ENCODE measurements at places on chromosomes 1 and 21. TPM values are rescaled to one million over a fixed set of nuclear protein-coding genes. Genes with fewer than 3 reads are reported as not detected.

DNA sequence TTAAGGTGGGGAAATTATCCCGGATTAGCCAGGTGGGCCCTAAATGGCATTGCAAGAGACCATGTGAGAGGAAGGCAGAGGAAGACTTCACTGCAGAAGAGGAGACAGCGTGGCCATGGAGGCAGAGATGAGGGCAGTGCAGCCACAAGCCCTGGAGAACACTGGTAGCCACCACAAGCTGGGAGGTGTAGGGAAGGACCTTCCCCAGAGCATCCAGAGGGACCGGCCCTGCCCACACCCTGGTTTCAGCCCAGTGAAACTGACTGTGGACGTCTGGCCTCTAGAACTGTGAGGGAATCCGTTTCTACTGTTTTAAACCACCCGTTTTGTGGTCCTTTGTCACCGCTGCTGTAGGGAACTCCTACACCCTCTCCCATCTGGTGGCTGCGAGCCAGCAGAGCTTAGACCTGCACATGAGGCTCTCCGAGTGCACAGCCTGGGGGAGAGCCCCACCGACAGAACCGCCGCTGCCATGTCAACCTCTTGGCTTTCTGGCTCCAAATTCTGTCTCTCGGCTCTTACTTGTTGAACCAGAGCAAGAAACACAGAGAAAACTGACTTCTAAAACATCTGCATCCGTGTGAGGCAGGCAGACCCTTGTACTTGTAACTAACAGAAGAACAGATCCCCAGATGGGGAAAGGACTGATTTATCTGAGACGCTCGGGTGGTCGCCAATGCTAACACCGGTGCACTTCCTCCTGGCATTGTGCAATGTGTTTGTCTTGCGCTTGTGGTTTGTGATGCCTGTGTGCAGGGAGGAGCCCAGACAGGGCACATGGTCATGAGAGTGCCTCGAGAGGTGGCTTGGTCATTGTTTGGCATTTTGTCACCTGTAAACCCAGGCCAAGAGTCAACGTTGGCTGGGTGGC lies 90.8 kb upstream of the TMPRSS2 start:
- no peak for DNase-seq

- no peak for DNase-seq
Observed at GRCh38 chr1:22914633-22915217, 57.9 kb downstream of the LACTBL1 start.

DNA sequence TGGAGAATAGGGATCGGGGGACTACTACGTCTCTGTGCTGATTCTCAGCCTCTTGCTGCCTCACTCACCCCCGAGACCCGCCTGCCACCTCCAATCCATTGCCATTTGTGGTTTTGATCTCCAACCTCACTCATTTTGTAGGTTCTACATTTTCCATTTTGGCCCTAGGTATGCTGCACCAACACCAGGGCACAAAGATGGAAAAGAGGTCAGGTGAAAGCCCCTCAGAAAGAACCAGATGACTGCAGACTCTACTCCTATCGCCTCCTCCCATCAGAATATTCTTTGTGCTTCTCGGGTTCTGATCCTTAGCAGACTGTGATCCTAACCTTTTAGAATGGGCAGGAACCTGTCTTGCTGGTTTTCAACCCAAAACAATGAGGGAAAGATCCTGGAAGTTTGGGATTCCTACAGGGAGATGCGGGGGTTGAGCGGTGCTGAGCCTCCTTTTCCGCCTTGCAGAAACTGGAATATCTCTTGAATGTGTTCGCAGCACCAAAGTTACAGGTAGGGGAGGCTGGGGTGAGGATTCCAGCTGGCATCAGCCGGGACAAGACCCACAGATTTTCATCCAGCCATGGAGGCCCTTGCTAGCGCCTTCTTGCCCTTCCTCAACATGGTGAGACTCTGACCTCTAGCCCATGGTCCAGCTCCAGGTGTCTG lies 53.1 kb downstream of the RHBG start:
- DNase-seq, result no peak

- no peak for DNase-seq
Observed at GRCh38 chr21:34802180-34802899, 133.5 kb downstream of the CLIC6 start.

Gene PTPN22
- total RNA-seq, result 32.2 TPM

DNA sequence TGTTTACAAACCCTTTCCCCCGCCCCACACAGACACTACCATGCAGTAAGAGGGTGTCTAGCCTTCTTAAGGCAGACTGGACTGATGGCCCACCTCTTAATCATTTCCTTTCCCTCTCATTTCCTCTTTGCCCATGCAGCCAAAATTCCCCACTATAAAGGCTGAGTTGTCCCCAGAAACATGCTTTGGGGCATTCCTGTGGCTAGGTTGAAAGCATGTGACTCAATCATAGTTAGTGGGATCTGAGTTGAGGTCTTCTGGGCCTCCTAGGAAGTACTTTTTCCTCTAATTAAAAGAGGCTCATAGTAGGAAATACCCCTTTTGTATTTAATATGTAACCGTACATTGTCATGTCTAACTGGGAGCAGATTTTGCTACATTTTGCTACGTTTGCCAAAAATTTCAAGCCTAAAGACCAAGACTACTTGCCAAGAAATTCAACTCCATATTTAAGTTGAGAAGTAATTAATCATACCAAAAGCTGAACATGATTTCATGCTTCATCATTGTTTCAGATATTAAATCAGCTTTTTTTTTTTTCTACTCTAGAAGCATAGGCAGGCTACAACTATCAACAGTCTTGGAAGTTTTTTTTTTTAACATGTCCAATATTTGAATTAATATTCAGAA lies 174.7 kb downstream of the ADGRL4 start:
- DNase-seq, result no peak

Gene TMIGD3
- not detected for total RNA-seq

DNA sequence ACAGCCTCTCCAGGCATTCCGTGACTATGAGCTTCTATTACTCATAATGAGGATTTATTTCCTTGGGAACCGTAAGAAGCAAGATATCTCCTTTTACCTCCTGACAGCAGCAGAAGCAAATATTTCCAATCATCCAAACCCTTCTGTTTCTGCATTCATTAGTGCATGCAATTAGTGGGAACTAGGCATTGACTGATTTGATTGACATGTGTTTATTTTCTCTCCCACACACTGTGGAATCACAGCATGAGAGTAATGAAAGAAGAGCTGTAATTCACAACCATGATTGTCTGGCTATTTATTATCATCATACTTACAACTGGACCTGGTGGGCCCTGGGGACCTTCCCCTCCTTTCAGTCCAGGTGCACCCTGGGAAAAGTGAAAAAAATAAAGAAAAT lies 146.8 kb downstream of the COL11A1 start:
- DNase-seq, result no peak

Gene RGSL1
- not detected for total RNA-seq

Gene DYNLT4
- total RNA-seq, result not detected

- DNase-seq, result no peak
Observed at GRCh38 chr1:2411801-2412394, 466 bp downstream of the PEX10 start.

Gene FCRL3
- total RNA-seq, result 6.1 TPM

GRCh38 chr1:162035241-162035640 lies 11.6 kb upstream of the OLFML2B start:
- no peak for DNase-seq

GRCh38 chr1:152546704-152547103 lies 19.9 kb downstream of the LCE3E start:
- DNase-seq, result no peak

GRCh38 chr1:245168086-245168485 lies 13.3 kb downstream of the KIF26B start:
- no peak for DNase-seq

- DNase-seq, result no peak
Observed at GRCh38 chr1:150997949-150998348, 8.8 kb downstream of the MINDY1 start.

Gene KCNA2
- 1.2 TPM for total RNA-seq

- no peak for DNase-seq
Observed at GRCh38 chr1:76746206-76746605, 121.1 kb upstream of the ST6GALNAC5 start.

GRCh38 chr1:12585951-12586942 lies 31.8 kb downstream of the DHRS3 start:
- no peak for DNase-seq

GRCh38 chr1:223824712-223825111 lies 21.0 kb downstream of the TP53BP2 start:
- DNase-seq, result no peak

DNA sequence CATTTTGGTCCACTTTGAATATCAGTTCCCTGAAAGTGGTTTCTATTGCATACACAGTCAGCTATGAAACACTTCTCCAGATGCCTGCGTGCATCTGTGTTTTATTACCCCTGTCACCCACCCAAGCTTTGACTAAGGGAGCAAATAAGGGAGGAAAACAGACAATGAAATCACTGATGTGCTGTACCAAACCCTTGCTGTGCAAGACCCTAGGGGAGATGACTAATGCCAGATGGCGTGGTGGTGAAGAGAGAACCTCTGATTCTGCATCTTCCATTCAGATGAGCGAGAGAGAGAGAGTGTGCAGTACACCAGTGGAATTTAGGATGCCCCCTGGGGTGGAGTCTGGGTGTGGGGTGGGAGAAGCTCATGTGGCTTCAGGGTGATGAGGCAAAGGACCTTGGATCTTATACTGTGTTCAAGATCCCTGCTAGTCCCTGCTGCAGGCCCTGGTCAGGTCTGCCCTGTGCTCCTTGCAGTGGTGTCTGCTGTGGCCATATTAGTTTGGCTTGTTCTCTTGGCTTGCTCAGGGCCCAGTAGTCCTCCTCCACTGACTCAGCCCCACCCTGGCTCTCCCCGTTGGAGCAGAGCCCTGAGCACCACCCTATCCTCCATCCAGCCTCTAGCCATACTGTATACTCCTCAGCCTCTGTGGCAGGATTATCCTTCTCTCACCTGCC lies 18.5 kb downstream of the CLCA1 start:
- DNase-seq, result no peak

- DNase-seq, result no peak
Observed at GRCh38 chr21:41758550-41758949, 8.3 kb downstream of the RIPK4 start.

GRCh38 chr1:22275167-22275566 lies 132.3 kb upstream of the WNT4 start:
- no peak for DNase-seq

Gene LGR6
- not detected for total RNA-seq

Gene PLA2G2D
- total RNA-seq, result not detected

- DNase-seq, result no peak
Observed at GRCh38 chr1:161913482-161914140, 110.1 kb downstream of the OLFML2B start.

- DNase-seq, result no peak
Observed at GRCh38 chr1:225329041-225329440, 98.8 kb downstream of the LBR start.

Gene HLX
- 0.20 TPM for total RNA-seq

GRCh38 chr1:163730411-163730821 lies 408.7 kb downstream of the NUF2 start:
- DNase-seq, result no peak

Gene SPRR2E
- not detected for total RNA-seq

- DNase-seq, result no peak
Observed at GRCh38 chr1:39333296-39333695, 128.8 kb downstream of the MACF1 start.

DNA sequence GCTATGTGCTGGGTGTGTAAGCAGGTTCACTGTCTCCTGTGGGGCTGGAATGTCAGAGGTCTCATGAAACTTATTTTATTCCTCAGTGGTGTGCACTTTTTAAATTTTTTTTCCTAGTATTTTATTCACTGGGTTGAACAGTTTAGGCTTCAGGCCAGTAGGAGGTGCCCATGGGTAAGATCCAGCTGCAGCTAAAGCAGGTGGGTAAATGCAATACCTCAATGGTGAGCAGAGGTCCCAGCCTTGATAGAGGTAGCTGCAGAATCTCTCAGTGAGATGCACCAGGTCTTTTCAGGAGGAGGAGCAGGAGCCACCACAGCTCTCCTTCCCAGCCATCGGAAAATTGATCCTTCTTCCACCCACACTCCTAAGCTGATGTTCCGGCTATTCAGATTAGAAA lies 12.6 kb upstream of the OR6N2 start:
- peak; percentile 36 for DNase-seq

Gene CD160
- not detected for total RNA-seq

DNA sequence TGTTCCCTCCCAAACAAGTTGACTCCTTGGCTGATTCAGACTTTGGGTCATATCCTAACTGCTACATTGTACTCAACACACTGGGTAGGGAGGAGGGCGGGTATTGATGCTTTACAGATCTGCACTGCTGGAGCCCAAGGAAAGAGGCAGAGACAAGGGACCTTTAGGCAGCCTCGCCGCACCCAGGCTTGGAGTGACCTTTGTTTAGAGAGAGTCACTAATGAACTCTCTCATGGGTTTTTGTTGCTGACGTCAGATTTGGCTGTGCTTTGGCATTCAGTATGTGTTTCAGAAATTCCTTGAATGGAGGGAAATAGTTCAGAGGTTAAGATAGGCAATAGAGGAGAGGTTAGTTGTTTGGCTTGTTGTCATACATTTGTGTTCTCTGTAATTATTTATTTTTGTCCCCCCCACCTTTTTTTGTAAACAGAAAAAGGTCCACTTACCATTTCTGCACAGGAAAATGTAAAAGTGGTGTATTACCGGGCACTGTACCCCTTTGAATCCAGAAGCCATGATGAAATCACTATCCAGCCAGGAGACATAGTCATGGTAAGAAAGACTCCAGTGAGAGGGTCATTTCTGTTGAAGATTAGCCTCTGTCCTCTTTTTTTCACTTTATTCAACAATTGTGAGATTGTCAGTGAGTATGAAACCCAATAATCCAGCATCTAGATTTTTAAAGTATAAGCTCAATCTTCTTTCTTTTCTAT lies 116.1 kb downstream of the ATP5PO start:
- no peak for DNase-seq

DNA sequence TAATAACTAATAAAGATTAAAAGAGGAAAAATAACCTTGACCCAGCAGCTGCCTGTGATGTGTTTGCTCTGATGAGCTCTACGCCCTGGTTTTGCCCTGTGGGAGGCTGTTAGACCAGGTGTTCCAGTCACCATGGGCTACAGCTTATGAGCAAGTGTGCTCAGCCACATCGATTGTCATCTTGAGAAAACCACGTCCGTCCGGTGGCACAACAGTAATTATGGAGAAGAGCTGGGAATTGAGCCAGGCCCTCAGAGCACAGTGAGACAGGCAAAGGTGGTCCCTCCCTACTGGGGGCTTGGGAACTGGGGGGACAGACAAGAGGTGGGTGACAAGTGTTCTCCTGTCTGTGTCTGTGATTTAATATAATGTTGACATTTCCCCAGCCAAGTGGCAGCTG lies 420.5 kb downstream of the MATN1 start:
- no peak for DNase-seq

Gene TNFRSF14
- 170 TPM for total RNA-seq

Data from CD4-positive, alpha-beta memory T cell (primary cell).